ENCODE measurements at places on chromosomes 4 and X.

DNA sequence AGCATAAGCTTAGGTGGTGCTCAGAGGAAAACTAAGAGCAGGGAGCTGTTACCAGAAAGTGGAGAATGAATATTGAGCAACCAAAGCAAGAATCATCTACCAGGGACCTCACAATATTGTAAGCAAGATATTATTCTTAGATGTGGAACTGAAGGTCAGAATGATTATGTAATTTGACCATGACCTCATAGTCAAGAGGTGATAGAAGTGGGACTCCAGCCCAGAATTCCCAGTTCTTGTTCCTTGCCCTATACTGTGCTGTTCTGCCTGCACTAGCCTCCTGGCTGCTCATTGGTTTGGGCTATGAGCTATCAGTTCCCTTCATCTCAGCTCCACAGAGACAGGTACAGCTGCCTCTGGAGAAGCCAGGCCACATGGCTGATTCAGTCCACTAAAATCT lies 229.4 kb downstream of the LDB2 start:
- no peak for DNase-seq

GRCh38 chrX:13432414-13433297 lies 112.8 kb upstream of the ATXN3L start:
- no peak for DNase-seq

DNA sequence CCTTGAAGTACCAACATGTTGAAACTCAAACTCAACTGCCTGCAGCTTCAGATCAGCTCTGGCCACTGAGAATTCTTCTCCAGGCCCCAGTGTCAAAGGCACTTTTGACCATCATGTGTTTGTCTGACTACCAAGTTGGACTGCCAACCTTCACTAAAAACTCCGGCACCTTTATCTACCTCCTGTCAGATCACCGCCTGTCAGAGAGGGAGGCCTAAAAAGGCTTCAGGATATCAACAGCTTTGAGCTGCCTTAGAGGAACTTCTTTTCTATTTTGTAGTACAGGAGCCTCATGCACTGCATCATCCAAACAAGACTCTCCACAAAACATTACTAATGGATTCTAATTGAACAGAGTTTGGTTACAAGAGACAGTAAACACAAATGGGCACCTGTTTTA lies 2.8 kb downstream of the ACSL1 start:
- DNase-seq, result no peak

DNA sequence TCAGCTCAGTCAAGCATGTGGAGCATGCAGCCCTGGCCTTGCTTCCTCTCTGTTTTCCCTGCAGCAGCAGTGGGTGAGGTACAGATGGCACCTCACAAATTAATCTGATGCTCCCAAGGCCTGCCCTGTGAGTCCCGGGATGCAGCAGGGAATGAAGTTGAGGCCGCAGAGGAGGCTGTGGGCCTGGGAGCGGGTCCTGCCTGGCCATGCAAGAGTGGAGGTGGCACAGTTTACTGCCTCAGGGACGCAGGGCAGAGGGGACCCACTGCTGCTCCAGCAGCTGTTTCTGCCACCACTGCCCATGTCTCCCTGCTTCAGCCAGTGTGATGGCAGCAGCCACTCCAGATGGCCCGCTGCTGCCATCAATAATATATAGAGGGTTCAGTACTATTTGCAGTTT lies 474.6 kb downstream of the EPHA5 start:
- no peak for DNase-seq

- DNase-seq, result no peak
These were observed 5.8 kb downstream of the CPE start for GRCh38 chr4:165384598-165384997.

DNA sequence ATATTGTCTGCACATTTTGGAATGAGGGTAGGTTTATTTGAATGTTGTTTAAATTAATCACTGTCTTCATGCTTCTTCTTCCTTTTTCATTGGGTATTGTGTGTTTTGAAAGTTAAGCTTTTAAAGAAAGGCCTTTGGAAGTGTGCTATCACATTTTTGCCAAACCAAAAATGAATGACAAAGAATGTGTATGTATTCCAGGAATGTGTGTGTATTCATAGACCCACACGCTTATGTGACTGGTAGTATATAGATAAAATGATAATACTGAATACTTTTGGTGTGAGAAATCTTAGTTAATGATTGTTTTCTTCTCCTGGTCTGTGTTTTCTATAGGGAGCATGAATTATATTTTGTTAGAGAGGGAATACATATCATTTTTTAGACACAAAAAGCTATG lies 404.4 kb downstream of the TLL1 start:
- no peak for DNase-seq

DNA sequence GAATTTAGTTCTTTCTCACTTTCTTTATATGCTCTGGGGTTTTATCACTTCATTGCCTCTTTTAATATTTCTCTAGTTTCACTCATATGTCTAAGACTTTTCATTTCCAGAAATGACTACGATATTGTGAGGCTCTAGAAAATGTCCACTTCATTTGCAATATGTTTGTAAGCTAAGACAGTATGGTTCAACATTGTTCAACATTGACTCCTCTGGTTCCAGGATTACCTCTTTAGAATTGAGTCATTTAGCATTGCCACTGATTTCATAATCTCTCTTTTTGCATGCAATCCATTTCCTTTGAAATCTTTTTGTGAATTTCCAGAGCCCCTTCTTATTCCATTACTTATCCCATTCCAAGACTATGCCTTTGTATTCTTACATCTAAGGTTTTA lies 32.3 kb downstream of the BBS12 start:
- DNase-seq, result no peak

- DNase-seq, result no peak
These were observed 771.3 kb downstream of the RAB28 start for GRCh38 chr4:12712648-12713339.

GRCh38 chrX:24987731-24988130 lies 28.0 kb downstream of the ARX start:
- DNase-seq, result no peak

- DNase-seq, result no peak
These were observed 101.0 kb downstream of the PAPSS1 start for GRCh38 chr4:107619066-107619465.
